ENCODE measurements at places on chromosomes 5 and 9.

DNA sequence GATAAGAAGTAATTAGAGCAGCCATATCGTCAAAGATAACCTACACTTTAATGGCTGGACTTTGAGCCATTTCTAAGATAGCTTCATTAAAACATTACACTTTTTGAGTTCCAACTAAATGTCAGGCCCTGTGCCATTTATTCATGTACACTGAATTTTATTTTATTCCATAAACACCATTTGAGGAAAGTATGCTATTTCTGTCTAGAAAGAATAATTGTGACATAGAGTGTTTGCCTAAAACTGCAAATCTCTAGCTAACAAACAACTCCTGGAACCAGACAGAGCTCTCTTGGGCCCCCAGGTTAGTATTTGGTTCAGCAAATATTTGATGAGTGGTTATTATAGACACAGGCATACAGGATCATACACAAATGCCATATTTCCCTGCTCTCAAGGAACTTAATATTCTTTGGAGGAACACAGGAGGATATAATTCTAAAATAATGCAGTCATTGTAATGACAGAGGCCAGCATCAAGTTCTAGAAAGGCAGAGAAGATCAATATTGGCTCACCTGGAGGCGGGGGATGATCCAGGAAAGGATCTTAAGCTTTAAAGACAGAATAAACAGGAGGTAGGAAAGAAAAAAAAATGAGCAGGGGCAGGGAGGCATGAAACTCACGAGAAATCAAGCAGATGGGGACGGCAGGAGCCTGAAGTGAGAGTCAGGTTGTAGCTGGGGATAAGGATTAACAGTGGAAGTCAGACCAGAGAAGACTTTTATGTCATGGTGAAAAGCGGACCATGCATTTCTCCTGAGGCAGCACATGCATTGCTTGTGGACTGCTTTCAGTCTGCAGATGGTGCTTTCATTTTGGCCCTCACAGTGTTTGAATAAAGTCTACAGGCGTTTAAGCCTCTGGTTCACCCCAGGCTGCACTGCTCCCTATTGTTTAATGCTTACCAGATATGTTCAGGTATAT lies 127.7 kb downstream of the GCNT1 start:
- DNase-seq = peak; percentile 16

DNA sequence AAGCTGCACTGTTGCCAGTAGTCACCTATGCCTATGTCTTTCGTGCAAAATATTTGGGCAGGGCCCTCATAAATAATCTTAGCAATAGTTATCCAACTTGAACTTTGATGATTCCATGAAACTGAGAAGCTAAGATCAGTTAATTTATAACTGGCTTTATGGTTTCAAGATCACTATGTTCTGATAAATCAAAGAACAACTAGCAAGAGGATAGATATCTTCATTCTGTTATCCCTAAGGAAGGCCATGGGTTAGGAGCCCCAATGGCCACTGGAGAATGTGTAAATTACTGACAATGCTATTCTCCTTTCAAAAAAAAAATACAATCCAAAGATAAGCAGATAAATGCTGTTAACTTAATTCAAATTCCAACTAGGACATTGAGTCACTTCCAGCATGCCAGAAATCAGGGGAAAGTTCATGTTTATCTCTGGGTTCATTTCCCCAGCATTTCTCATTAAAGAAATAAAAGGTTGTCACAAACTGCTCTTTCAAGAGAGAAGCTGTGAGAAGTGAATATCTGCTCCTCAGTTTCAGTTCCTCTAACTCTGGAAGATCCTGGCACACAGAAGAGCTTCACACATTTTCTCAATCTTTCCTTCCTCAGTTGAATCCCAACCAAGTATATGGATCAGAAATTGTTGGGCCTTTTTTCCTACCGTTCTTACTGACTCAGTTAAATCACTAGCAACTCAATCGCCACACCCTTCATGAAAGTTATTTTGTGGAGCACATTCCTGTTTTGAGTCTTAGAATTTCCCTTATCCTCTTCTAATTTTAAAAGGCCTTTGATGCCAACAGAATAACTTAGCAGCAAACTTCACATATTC lies 59.6 kb upstream of the SLC1A1 start:
- no peak for DNase-seq

- DNase-seq = peak; percentile 76
These were observed 142.6 kb downstream of the PBX3 start for GRCh38 chr9:125889476-125890419.

DNA sequence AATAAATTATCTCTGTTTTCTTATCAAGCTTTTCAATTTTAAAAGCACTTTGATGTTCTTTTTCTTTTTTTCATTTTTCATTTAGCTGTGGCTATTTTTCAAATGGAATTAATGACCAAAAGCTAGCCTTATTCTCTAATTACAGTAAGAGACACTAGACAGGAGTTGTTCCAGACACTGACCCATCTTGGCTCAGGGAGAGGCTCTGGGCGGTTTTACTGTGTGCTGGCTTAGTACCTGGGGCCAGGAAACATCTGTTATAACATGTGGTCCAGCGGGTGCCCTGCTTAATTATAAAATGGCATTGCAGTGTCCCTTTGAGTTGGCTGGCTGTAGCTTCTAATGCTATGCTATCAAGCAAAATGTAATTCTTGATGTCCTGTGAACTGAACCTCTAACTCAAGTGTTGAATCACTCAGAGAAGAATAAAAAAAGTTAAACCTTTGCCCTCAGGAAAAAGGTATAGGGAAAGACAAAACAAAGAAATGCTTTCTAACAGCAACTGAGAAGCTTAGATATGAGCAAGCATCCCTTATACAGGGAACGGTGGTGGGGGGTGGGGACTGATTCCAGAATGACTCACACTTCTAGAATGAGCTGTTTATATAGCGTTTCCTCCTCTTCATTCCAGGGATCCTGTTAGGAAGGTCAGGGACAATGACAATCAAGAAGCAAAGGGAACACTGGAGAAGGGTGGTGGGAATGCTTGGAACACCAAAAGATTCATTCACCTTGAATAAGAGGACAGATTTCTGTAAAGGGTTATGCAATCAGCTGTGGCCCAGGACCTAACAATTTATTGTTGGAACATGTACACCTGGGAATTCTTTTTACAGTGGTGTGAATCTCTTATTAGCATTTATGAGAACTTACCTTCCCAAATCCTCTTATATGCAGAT lies 58.7 kb upstream of the NFIB start:
- DNase-seq = no peak

GRCh38 chr9:125825762-125826161 lies 78.6 kb downstream of the PBX3 start:
- no peak for DNase-seq

GRCh38 chr9:29214154-29214689 lies 1640.9 kb upstream of the C9orf72 start:
- DNase-seq = peak; percentile 76

DNA sequence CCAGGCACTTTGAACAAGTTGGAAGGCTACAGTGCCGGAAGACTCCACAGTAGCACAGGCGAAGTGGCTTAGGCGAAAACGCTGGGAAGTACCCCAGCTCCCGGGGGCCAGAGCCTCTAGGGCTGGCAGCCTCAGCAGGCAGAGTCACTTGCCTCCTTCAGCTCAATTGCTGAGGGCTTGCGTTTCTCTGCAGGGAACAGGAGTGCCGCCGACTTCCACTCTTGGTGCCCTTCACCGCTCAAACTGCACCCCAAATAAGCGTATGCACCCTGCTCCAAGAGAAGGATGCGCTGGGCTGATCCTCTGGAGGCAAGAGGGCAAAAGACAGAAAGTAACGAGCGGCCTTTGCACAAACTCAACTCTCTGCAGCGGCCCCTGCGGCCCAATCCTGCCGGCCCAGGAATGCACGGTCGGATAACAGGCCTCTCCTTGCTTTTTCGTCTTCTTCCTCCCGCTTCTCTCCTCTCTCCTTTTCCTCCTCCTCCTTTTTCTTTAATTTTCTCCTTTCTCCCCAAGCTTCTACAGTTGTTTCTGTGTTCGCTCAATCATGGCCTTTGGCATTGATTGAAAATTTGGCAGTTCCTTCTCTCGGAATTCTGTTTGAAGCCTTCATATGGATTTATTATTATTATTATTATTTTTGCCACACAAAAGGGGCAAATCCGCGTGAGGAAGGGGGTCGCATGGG lies 1.1 kb upstream of the S1PR3 start:
- no peak for DNase-seq

DNA sequence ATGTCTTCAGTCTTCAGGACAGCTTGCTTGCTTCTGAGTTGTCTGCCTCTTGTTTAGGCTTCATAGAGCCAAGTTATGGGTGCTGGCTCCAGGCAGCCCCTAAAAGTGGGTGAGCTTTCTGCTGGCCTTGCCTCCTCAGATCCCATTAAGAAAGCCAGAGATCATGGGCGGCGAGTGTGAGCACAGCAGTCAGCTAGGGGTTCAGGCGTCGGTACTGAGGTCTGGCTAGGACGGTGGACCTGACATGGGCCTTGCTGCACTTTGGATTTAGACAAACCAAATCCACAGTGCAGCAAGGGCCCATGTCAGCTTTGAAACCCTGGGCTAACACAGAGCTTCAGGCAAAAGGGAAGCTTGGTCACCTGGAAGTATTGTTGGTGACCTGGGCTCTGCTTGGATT lies 17.6 kb downstream of the PSAT1 start:
- DNase-seq = no peak

DNA sequence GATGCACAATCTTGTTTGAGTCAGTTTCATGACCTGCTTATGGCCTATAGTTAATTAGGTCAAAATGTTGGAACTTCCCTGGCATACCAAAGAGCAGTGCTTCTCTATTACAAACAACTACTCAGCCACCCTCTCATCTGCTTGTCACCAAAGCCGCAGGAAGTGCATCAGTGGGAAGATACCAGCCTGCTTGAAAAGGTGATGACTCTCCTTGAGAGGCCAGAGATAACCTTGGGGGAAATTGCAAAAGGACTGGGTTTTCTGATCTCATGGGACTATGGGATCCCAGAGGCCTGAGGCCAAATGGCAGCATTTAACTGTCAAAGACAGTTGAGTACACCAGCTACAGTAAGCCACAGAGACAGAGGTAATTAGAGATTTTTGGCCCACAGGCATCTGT lies 69.9 kb downstream of the C9orf57 start:
- no peak for DNase-seq

- DNase-seq = no peak
These were observed 10.6 kb upstream of the ASPN start for GRCh38 chr9:92492781-92493401.

DNA sequence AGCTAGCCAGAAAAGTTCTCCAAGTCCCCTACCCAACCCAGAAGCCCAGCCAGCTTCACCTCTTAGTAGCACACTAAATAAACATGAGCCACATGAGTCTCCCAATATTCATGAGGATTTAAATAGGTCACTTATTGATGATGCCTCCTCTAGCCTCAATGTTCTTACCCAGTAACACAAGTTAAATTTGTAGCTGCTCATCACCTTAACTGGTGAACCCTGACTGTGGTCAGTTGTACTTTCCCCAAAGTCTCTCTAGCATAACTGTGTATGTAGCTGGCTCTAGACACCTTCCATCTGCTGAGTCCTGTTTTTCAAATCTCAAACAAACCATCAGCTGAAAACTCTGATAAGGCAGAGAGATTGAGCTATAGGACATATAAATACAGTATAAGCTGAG lies 100.3 kb upstream of the ELAVL2 start:
- no peak for DNase-seq

GRCh38 chr9:98288881-98289280 lies 33.4 kb upstream of the TBC1D2 start:
- no peak for DNase-seq

- peak; percentile 60 for DNase-seq
These were observed 502 bp upstream of the CERCAM start for GRCh38 chr9:128420060-128420650.

- DNase-seq = no peak
These were observed 9.9 kb downstream of the S100Z start for GRCh38 chr5:76859591-76860247.
